Astrocyte (in vitro differentiated cells and primary cell): ENCODE measurements at places on chromosomes 11 and 22. TPM values are rescaled to one million over a fixed set of nuclear protein-coding genes. Genes with fewer than 3 reads are reported as not detected.
A peak's percentile ranks its signal among the peaks of the same experiment; 100 is the strongest.

The TTC36 gene
- 0.43 and 0.84 TPM in 2 replicates for total RNA-seq

The GGTLC3 gene
- total RNA-seq: not detected in 2 replicates

The TRIM51 gene
- total RNA-seq: not detected in 2 replicates

The KRTAP5-7 gene
- total RNA-seq: not detected in 2 replicates

DNA sequence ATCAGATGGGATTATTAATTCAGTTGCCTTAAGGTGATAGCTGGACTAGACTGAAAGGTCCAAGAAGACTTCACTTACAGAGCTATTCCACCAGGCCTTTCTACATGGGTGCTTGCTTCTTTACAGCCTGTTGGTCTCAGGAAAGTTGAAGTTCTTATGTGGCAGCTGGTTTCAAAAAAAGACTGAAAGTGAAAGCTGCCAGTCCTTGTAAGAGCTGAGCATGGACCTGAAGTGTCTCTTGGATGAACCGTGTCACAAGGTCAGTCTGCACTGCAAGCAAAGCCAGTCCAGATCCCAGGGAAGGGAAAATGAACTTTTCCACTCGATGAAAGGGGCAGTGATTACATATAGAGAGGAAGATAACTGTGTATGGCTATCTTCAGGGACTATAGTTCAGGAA is 201.5 kb upstream of the LUZP2 start:
- DNase-seq: no peak

DNA sequence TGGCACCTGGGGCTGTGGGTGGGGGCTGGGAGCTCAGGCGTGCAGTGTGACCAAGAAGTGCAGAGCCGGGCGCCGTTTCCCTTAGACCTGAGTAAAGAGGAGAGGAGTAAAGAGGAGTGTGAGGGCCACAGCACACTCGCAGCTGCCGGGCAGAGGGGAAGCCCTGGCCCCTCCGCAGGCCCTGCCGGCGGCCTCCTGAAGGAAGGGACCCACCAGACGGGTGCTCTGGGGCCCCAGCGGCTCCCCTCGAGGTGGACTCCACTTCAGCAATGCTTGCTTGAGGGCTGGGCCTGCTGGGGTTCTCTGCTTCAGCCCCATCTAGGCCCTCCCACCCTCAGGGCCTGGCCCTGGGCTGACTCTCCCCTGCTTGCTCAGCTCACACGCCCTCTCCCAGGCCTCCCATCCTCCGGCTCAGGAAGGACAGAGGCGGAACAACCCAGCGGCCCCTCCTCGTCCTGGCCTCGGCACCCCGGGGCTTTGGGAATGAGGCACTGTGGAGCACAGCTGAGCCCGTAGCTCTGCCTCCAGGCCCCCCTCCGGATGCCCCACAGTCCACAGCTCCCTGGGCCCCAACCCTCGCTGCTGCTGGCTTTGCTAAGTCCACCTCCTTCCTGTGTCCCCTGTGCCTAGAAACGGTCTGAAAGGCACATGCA is 1198.7 kb downstream of the BRD1 start:
- no peak for DNase-seq

GRCh38 chr11:57322256-57323166 is 2.2 kb downstream of the TNKS1BP1 start:
- DNase-seq: peak; percentile 96

GRCh38 chr11:61793083-61793828 is 545 bp downstream of the FEN1 start:
- DNase-seq: no peak

The RFPL3 gene
- not detected in 2 replicates for total RNA-seq

DNA sequence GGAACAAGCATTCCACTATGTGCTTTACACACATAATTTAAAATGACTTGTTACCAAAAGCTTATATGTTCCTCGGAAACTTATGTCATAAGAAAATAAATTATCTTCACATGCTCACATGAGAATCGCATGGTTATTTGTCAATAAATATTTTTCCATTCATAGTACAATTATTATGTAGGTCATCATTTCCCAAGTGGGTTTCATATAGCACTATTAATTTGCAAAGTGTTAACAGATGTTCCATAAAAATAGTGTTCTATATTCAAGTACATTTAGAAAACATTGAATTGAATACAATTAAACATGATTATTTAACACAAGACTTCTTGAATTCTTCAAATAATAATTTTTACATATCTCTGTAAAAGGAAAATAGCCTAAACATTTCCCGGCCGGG is 23.9 kb downstream of the LRRC4C start:
- no peak for DNase-seq

DNA sequence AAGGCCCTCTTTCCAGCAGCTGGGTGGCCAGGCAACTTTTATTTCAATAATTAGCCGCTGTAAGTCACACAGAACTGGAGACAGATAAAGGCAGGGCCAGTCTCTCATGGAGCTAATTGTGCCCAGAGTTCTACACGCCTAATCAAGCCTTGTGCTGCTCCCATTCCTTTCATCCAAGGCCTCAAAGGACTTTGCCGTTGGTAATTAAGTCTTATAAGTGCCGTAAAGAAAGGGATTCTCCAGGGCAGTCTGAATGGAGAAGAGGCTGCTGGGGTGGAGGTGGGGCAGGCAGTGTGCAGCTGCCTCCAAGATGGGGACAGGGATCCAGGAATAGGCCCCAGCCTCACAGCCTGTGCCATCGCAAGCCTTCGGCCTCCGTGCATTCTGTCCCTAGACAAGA is 357.9 kb downstream of the TENM4 start:
- DNase-seq: no peak

The PGA3 gene
- 0.43 TPM in 1 of 2 replicates, not detected in the other for total RNA-seq

The NARS2 gene
- total RNA-seq: 10.1 and 10.2 TPM in 2 replicates

GRCh38 chr22:50035976-50036724 is 21.9 kb downstream of the TTLL8 start:
- no peak for DNase-seq

The OR10A2 gene
- total RNA-seq: not detected in 2 replicates

DNA sequence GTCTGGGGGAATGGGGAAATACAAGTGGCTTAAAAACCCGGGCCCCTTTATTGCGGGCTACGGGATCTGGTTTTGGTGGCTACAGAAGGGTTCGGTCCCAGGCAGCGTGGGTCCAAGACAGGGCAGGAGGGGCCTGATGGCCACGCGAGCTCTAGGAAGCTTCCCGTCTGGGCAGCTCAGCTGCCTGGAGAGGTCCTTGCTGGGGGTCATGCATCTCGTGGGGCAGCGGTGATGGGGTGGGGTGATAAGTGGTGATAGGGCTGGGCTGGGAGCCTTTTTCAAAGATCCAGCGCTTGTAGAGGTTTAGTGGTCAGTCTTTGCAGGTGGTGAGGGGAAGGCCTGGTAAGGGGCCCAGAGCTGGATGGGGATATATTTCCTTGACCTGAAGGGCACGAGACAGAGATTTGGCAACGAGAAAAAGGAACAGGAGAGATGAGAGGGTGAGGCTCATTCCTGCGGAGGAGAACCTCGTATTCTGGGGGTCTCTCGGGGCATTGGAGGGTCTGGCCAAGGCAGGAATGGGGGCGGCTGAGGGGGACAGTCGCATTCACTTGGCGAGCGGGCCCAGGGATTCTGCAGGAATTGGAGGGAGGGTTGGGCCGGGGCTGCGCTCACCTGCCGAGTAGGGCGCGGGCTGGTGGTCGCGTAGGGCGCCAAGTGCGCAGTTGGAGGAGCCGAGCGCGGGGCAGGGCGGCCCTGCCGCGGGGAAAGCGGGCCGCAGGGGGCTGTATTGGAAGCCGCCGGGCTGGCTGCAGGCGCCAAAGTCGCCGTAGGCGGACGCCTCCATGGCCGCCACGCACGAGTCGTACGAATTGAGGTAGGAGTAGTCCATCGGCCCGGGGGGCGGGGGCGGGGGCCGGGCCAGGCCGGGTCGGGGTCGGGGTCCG is 560 bp downstream of the PHOX2A start:
- no peak for DNase-seq

The PDGFB gene
- 17.0 and 27.3 TPM in 2 replicates for total RNA-seq

- no peak for DNase-seq
Measured at GRCh38 chr22:34993548-34993947, 72.4 kb upstream of the ISX start.

The OR51B2 gene
- not detected in 2 replicates for total RNA-seq

The KIAA0930 gene
- total RNA-seq: 107 and 117 TPM in 2 replicates

- no peak for DNase-seq
Measured at GRCh38 chr11:6567371-6567745, 36.1 kb downstream of the RRP8 start.

GRCh38 chr22:45804319-45804985 is 132.8 kb downstream of the ATXN10 start:
- DNase-seq: no peak

The OR5F1 gene
- total RNA-seq: not detected in 2 replicates

GRCh38 chr11:131897956-131898355 is 527.5 kb downstream of the NTM start:
- peak; percentile 95 for DNase-seq

DNA sequence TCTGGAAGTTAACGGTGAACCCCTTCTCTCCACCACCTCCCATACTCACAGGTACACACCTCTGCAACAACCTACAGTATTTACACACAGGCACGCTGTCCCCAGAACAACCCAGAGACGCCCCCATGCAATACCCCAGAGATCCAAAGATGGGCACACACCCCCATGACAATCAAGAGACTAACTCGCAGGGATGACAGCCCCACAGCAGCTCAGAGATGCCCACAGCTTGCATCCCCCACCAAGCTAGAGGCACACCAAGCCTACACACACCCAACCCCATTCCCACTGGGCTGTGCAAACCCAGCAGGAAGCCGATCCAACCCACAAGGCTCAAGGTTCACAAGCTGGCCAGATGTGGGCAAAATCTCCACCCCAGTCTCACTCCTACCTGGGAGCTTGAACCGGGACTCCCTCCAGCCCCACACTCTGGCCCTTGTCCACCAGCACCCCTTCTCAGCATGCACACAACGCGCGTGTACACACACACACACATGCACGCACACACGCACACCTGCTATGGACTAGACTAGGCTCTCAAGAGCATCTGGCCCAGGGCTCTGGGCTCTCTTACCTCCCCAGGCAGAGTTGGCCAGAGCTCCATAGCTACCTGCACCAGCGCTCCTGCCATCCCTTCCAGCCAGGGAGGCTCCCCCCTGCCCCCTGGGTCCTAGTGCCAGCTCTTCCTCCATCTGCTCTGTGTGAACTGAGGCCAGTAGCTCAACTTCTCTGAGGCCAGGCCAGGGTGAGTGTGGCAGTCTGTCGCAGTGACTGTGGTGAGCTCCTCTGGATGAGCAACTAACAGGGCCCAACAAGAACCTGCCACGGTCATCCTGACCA is 11.5 kb downstream of the STARD10 start:
- DNase-seq: no peak

The APLNR gene
- total RNA-seq: 0.07 TPM in 1 of 2 replicates, not detected in the other

DNA sequence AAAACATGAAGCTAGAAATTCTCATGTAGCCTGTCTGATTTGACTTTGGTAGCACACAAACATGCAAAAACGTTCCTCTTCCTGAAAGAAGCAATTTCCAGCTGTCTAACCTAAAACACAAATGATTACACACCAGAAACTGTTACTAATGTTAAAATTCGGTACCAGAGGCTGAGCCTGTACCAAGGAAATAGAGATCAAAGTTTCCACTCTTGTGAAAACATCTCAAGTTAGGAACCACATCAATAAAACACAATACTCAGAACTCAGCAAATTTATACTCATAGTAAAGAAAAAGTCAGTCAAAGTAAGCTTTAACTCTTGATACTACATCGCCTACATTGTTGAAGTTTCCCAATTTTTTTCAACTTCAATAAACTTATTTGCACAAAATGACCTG is 107.8 kb downstream of the FCHSD2 start:
- no peak for DNase-seq

- no peak for DNase-seq
Measured at GRCh38 chr11:64875369-64876228, 2.8 kb downstream of the EHD1 start.

DNA sequence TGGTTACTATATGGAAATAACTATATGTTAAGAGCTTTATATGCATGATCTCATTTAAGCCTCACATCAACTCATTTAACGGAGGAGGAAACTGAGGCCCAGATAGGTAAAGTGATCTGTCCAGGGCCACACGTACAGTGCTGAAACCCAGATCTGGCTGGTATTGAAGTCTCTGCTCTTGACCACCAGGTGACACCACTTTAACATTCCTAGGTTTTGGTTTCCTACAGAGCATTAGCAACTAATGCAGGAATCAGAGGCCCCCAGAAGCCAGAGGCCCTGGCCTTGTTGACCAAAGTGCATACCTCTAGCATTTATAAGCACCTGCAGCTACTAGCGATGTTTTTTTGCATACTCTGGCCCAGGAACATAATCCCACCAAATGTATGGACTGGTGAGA is 12.9 kb upstream of the LIMK2 start:
- DNase-seq: no peak

The PAAF1 gene
- total RNA-seq: 14.2 and 15.6 TPM in 2 replicates

The TSGA10IP gene
- total RNA-seq: not detected in 2 replicates
